ENCODE measurements at places on chromosomes 12 and 14. TPM values are rescaled to one million over a fixed set of nuclear protein-coding genes. Genes with fewer than 3 reads are reported as not detected.

Gene CLEC4C
- not detected for total RNA-seq

Gene SMCO2
- total RNA-seq = not detected

Gene OR4E2
- not detected for total RNA-seq

Gene AHNAK2
- 35.9 TPM for total RNA-seq

Gene NFATC4
- total RNA-seq = 23.6 TPM

Gene MOAP1
- 68.4 TPM for total RNA-seq

Gene CLEC6A
- not detected for total RNA-seq

Data from NCI-H460 (cell line).